ENCODE measurements at places on chromosomes 2 and 18.

- DNase-seq, result no peak
Observed at GRCh38 chr2:27954221-27954673, 63.7 kb downstream of the BABAM2 start.

DNA sequence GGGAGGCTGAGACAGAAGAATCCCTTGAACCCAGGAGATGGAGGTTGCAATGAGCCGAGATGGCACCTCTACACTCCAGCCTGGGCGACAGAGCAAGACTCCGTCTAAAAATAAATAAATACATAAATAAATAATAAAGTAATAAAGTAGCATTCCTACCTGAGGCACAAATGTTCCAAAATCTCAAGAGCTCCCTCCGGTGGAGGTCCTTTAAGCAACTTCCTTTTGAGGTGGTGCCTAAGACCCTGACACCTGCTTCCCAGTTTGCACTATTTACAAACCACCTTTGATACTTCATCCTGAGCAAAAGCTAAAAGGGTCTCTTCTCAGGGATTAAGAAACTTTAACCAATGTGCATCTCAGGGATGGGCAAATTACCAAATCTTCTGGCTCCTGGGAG, 505.1 kb downstream of the CNTNAP5 start:
- DNase-seq, result no peak

- no peak for DNase-seq
Observed at GRCh38 chr2:39099310-39099869, 21.5 kb downstream of the SOS1 start.

- DNase-seq, result no peak
Observed at GRCh38 chr2:51258301-51258700, 226.4 kb upstream of the NRXN1 start.

DNA sequence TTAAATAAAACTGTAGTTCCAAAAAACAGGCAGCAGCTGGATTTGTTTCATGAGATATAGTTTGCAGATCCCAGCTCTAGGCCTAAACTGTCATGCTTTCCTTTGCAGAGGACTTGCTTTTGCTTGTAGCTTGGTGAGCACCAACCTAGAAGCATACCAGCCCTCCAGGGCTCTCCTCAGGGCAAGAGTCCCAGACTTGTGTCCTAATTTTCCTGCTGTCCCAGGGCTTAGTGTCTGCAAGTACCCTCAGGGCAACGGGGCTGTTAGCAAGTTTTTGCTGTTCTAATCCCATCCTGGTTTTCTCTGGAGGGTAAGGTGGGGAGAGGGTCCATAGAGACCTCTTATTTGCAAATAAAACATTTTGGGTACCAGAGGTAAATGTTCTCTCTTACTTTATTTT, 59.5 kb downstream of the TMEM17 start:
- DNase-seq, result no peak

DNA sequence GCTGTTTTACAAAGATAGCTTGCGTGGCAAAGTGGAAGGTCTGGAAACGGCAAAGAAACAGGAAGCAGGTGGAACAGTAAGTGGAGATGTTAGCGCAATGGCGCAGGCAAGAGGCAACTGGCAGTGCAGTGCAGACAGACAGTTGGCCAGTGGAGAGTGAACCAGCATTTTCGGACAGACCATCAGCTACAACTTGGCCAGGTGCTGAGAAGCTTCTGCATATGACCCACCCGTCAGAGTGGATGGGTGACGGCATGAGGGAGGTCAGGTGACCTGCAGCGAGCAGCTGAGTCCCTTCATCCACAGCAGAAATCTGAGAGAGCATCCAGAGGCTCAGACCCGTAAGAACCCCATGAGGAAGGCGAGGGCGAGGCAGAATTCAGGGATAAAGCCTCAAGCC, 33.8 kb downstream of the NPC1 start:
- DNase-seq, result no peak

DNA sequence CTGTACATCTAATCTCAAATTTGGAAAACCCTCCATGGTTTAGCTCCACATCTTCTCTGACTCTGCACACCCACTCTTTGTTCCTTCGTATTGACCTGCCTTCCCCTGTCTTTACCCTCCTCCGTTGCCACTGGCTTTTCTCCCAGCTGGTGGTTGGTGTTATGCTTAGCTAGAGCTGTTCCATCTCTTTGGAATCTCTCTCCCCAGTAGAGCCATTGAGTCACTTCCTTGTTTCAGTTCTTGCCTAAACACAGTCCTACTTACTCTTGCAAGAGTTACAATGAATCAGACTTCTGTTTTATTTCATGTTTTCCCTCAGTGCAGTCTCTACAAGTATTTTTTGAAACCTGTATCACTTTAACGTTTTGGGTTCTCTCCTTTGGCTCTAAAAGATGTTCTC, 263.9 kb downstream of the LTBP1 start:
- no peak for DNase-seq

DNA sequence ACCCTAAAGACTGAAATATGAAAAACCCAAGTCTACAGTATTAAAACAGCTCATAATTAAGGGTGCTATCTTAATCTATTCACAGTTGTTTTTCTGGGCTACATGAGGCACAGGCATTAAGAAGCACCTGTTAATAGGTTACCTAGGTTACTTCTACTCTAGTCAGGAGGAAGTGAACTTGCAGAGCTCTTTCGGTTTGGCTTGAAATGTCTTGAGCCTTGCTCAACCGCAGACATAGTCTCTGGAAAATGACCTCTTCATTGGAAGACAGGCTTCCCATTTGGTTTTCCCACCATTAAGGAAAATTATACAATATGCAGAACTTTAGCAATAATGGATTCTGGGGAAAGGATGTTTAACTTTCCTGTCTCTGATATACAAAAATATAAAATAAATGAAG, 142.3 kb upstream of the KCNJ3 start:
- DNase-seq, result no peak
